ENCODE measurements at places on chromosomes 4 and X.

DNA sequence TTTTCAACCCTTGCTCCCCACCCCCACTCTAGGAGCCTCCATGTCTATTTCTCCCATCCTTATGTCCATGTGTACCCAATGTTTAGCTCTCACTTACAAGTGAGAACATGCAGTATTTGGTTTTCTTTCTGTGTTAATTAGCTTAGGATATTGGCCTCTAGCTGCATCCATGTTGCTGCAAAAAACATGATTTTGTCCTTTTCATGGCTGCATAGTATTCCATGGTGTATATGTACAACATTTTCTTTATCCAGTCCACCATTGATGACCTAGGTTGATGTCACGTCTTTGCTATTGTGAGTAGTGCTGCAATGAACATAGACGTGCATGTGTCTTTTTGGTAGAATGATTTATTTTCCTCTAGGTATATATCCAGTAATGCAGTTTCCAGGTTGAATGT lies 472.8 kb downstream of the ZNF674 start:
- no peak for DNase-seq

DNA sequence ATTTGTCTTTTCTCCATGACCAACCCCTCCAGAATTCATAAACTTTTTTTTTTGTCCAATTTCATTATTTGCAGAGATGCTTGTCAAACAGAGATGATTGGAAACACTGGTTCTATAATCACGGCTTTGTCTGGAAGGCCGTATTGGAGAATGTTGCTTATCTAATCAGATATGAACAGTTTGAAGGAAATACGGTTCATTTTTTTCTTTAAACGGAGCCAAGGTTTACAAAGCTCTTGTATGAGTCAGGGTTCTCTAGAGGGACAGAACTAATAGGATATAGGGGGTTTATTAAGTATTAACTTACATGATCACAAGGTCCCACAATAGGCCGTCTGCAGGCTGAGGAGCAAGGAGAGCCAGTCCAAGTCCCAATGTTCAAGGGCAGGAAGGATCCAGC lies 1415.8 kb downstream of the C4orf33 start:
- DNase-seq: no peak

DNA sequence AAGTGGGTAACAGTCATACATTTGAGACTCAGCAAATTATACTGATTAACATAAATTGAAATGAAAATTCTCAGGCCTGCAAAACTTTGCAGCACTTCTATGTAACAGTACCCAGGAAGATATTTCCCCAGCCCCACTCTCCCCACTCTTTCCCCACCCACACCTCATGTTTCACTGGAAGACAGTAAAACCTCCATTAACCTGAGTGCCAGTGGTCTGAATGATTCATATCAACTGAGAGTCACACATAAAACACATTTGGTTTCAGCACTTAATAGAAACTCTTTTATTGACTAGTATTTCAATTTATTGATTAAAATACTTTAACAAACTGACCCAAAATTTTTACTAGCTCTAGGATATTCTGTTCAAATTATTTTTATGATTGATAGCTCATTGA lies 6.9 kb downstream of the CXCL6 start:
- DNase-seq: no peak

GRCh38 chr4:142404191-142404611 lies 441.9 kb downstream of the INPP4B start:
- peak; percentile 53 for DNase-seq

DNA sequence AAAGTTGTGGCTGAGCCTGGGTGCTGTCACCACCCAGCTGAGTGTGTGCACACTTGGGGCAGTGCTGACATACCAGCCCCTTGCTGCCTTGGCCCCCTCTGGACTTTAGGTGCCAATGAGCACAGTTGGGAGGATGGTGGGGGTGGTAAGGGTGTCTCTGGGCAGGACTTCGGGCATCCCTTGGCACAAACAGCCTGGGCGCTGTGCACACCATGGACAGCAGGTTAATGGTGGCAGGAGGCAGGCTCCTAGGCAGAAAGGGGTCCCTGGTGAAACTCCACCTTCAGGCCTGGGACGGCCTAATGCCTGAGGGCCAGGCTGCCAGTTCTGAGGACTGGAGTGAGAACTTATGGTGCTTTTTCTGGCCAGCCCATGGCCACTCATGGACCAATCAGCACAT lies 32.4 kb upstream of the TEX13C start:
- DNase-seq: no peak

Data from fibroblast of gingiva (primary cell).